ENCODE measurements at places on chromosomes 7 and 10. TPM values are rescaled to one million over a fixed set of nuclear protein-coding genes. Genes with fewer than 3 reads are reported as not detected.

DNA sequence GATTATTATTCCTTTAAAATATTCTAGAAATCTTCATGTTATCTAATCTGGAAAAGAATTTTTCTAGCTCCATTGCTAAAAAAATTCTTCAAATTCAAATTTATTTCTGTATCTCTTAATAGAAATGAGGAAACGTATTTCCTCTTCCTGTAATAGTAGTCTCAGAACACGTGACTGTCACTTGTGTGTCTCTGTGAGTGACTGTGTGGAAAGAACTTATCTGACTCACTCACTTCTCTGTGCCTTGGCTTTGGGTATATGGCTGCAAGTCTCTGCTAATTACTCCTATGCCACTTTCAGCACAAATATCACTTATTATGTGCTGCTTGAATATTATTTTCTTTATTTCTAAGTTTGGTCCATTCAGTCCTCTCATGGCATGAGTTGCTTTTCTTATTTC lies 132.7 kb downstream of the CNTNAP2 start:
- no peaks in the 10 kb centered on the region for H3K36me3 ChIP-seq
- no peak for DNase-seq
- no peak overlapping the region for H3K4me3 ChIP-seq

DNA sequence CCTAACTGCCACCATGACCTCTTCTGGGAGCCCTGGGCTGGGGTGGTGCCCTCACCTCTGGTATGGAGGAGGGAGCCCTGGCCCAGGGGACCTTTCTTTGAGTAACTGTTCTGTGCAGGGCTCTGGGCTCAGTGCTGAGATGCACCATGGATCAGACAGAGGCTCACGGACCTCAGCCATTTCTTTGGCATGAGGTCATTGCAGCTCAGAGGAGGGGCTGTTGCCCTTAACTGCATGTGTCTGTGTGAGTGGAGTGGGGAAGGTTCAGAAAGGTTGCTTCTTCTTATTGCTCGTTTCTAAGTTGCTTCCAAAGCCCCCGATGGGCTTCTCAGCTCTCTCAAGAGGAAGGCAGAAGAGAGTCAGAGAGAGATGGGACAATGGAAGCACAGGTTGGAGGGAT lies 233.9 kb downstream of the RPS24 start:
- H3K4me1 ChIP-seq: no peaks in the 10 kb centered on the region
- no peak overlapping the region for H3K4me3 ChIP-seq
- no peak overlapping the region for H3K27ac ChIP-seq
- H3K36me3 ChIP-seq: no peaks in the 10 kb centered on the region
- no peaks in the 10 kb centered on the region for H3K27me3 ChIP-seq
- DNase-seq: no peak

FAM24B gene
- total RNA-seq: 11.7 TPM

UCMA gene
- not detected for total RNA-seq
